Prostate gland (tissue), 2 donors: ENCODE measurements at places on chromosomes 6 and 20.
A peak's percentile ranks its signal among the peaks of the same experiment; 100 is the strongest.

GRCh38 chr20:15927893-15928650 lies 645.2 kb downstream of the KIF16B start:
- no peak for DNase-seq

DNA sequence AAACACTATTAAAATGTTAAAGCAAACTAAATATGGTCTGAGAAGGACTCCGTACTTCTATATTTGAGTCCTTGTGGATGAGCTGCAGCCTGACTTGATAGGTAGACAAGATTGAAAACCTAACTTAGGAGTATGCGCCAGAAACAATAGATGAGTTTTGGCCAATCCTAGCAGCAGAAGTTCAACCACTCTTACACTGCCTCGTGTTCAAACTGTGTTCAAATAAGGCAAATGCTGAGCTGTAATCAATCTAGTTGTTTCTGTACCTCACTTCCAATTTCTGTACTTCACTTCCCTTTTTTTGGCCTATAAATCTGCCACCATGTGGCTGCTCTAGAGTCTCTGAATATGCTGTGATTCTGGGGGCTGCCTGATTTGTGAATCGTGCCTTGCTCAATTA lies 13.2 kb upstream of the SERINC1 start:
- no peak for DNase-seq

DNA sequence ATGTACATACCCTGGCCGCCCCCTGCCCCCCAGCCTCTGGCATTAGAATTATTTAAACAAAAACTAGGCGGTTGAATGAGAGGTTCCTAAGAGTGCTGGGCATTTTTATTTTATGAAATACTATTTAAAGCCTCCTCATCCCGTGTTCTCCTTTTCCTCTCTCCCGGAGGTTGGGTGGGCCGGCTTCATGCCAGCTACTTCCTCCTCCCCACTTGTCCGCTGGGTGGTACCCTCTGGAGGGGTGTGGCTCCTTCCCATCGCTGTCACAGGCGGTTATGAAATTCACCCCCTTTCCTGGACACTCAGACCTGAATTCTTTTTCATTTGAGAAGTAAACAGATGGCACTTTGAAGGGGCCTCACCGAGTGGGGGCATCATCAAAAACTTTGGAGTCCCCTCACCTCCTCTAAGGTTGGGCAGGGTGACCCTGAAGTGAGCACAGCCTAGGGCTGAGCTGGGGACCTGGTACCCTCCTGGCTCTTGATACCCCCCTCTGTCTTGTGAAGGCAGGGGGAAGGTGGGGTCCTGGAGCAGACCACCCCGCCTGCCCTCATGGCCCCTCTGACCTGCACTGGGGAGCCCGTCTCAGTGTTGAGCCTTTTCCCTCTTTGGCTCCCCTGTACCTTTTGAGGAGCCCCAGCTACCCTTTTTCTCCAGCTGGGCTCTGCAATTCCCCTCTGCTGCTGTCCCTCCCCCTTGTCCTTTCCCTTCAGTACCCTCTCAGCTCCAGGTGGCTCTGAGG lies 7.6 kb downstream of the CDKN1A start:
- no peak for DNase-seq

DNA sequence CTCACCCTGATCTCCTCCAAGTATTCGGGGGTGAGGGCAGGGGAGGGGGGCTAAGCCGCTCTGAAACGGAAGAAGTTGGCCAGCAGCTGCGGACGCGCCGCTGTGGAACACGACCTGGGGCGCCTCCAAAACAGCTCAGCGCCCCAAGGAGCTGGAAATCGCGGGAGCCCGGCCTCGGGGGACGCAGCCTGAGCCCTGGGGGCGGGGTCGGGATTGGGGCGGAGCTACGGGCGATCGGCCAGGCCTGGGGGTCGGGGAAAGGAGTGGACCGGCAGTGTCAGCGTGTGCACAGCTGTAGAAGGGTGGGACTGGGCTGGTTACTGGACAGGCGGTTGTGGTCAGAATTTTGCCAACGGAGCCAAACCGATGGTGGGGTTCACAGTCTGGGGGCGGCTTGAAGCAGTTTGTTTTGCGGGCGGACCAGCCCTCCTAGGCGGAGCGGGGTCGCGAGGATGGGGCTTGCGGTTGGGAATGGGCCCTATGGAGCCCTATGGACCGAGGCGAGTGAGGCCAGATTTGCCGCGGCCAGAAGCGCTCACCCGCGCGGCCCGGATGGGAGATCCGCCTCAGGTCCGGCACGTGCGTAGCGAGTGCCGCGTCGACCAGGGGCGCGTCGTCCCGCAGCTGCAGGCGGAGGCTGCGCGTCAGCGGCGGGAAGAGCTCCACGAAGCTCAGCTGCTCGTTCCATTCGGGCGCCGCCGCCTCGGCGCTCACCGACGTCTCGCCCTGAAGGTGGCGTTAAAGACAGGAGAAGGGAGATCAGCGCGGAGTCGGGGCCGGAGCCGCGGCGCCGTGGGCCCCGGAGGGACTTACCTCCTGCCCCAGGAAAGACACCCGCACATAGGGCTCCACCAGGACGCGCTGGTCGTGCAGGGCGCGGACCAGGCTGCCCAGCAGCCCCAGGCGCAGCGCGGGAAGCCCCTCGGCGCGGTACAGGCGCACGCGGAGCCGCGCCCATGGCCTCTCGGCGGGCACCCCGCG lies 14.3 kb upstream of the SPAG4 start:
- peak; percentile 63 for DNase-seq

- DNase-seq: no peak
Measured at GRCh38 chr20:53809728-53810365, 216.2 kb upstream of the ZNF217 start.
